ENCODE measurements at places on chromosomes 16 and 17. TPM values are rescaled to one million over a fixed set of nuclear protein-coding genes. Genes with fewer than 3 reads are reported as not detected.

DNA sequence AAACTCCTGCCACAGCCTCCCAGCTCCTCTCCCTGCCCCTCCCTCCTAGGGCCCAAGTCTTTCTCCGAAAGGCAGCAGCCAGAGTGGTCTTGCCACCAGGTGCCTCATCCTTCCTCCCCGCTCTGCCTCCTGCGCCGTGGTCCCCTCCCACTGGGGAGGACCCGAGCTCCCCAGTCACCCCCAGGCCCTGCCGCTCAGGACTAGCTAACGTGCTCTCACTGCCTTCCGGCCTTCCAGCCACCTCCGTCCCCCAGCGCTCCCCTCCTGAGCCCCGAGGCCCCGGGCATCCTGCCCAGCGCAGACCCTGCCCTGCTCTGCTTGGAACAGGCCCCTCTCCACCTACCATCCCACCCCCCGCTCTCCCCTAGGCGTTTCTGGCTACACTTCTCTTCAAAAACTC, 19.4 kb upstream of the COL1A1 start:
- no peak for DNase-seq

DNA sequence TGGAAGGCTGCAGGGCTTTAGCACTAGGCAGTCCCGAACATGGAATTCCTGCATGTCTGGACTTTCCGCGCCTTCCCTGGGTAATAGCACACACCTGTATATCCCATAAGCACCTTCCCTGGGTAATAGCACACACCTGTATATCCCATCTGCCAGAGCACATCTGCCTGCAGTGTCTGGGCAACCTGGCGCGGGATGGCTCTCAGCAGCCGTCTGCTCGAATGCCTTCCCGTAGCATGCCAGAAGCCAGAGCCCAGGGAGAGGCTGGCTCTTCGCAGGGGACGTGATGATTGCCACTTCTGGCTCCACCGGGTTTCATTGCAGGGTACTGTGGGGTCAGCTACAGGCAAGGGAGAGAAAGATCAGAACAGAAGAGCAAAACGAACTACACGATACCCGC, 21.3 kb downstream of the MBTPS1 start:
- no peak for DNase-seq

- no peak for DNase-seq
These were observed 3.5 kb downstream of the MYO15B start for GRCh38 chr17:75590849-75591721.

GRCh38 chr17:55681342-55681700, 41.3 kb downstream of the TMEM100 start:
- DNase-seq, result no peak

DNA sequence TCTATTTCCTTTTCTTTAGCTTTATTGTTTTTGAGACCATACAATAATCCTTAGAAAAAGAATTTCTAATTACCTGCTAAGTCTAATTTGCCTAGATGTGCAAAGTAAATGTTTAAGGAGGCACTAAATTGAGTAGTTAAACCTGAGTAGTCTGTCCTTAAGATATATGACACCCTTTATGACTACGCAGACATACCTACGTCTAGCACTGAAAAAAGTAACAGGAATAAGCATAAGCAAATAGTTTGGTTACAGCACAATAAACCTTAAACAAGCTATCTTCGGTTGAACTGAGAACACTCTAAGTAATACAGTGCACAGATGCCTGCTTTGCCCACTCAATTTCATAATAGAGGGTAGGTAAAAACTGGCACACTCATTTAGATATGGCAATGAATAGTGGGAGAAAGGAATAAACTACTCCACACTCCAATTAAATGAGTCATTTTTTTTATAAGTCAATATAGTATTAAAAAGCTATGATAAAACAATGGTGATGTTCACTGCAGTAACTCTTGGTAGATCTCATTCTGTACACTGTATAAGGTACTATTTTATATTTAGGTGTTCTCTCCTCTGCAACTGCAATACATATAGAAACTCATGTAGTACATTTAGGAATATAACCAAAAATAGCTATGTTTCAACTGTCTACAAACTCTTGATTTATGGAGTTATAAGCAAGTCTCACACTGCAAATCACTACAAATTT, 19.7 kb upstream of the INTS2 start:
- no peak for DNase-seq

GRCh38 chr17:82519971-82520903, 705 bp downstream of the FOXK2 start:
- peak; percentile 47 for DNase-seq

DNA sequence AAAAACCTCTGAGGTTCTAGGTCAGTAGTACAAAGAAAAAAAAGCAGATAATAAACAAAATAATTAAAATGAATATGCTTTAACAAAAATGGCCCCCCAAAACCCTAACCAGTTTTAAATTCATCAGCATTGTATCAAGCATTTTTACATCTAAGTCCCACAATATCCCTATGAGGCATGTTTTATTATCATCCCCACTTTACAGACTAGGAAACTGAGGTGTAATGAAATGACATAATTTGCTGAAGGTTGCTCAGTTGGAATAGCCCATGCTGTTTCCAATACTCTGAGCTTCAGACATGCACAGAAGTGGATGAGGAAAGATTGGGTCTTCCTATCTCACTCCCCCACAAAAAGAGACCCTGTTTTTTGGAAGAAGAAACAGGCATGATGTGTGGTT, 88.3 kb downstream of the SNX11 start:
- DNase-seq, result no peak

DNA sequence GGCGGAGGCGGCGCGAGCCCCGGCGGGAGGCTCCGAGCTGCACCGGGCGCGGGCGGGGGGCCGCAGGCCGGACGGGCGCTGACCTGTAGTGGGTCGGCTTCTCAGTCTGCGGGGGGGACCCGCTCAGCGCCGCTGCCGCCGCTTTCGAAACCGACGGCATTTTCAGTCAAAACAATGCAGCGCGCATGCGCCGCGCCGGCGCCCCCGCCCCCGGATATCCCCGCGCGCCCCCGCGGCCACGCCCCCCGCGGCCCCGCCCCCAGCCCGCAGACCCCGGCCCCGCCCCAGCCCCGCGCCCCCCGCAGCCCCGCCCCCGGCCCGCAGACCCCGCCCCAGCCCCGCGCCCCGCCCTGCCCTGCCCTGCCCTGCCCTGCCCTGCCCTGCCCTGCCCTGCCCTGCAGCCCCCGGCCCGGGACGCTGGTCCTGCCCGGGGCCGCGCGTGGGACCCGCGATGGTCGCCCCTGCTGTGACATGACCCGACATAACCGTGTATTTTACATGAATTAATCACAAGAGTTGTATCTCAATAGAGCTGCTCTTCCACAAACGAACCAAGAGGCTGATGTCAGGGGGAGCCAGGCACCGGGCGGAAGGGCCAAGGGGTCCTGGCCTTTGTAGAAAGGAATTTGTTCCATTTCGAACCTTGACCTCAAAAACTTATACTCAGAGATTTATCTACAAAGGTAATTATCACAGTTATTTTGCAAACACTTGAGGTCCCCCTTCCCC, at the start of gene UNKL:
UNKL (minus strand) TSS at position 173 of the 729 bp plus-strand sequence; CDS start at position 160, 13 bp downstream.
- peak; percentile 72 for DNase-seq

- no peak for DNase-seq
These were observed 35.2 kb downstream of the SRL start for GRCh38 chr16:4206680-4207079.

DNA sequence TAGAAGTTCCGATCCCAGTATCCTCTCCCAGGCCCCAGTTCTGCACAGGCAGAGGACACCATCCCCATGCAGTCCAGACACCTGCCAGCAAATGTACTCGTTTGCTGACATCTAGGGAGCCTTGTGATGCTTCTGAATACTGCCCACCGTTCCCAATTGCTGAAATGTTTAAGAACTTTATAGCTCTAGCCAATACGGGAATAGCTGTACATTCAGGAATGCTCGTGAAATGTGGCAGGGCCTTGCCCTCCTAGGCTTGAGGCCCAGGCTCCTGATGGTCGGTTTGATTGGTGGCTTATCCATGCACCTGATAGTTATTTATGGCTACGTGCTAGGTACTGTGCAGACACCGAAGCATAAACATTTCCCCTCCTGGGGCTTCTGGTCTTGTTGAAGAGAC, 255.5 kb downstream of the PRKCA start:
- no peak for DNase-seq

DNA sequence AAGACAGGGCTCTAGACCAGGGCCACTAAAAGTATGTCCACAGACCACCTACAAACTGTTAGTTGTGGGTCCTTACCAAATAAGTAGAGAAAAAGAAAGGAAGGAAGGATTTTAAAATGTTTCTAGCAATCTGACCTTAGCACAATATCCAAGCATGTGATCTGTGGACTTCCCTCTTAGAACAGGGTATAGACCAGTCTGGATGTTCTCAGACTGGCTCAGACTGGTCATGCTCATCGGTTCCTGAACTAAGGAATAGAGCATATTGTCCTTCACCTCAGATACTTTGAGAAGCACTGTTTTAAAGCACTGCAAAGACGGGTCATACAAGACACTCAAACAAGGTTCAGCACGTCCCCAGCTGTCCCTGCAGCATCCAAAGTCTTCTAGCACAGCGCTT, 25.8 kb downstream of the CUEDC1 start:
- no peak for DNase-seq

GRCh38 chr17:7439462-7440112, at the start of gene FGF11:
Gene FGF11 (plus strand): TSS chr17:7439512. CDS start chr17:7439621, 109 bp downstream.
- DNase-seq, result no peak

DNA sequence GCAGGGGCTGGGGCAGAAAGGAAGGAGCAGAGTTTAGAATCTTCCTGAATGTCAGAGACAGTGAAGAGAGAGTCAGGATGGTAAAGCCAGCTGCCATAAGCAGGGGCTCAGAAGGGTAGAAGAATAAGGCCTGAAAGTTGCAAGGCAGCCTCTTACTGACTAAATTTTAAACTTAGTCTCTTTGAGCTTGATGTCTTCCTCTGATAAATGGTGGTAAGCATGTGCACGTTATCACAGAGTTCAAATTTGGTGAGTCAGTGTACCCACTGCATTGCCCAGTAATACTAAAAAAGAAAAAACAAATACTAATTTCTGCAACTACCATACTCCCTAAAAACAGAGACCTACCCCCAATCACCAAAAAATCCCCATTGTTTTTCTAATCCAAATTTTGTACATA, 45.2 kb downstream of the SIAH1 start:
- no peak for DNase-seq

DNA sequence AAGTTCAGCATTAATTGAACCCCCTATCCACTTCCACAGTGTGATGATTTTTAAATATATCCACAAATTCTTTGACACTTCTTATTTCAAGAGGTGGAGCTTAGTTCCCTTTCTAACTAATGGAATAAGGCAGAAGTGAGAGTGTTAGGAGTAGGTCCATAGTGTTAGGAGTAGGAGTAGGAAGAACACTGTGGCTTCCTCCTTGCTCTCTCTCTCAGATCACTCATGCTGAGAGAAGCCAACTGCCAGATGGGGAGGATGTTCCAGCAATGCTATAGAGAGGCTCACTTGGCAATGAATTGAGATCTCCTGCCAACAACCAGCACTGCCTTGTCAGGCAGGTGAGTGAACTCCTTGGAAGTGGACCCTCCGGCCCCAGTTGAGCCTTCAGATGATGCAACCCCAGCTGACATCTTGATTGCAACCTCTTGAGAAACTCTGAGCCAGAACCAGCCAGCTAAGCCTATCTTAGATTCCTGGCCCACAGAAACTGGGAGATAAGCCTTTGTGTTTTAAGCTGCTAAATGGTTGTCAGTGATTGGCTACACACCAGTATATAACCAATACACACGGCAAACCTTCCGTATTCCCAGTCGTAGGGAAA, 44.3 kb downstream of the SPECC1 start:
- DNase-seq, result no peak

- DNase-seq, result no peak
These were observed 81.8 kb downstream of the AKAP1 start for GRCh38 chr17:57166803-57167202.

- peak; percentile 71 for DNase-seq
These were observed 879 bp downstream of the SOCS1 start for GRCh38 chr16:11254913-11255736.

DNA sequence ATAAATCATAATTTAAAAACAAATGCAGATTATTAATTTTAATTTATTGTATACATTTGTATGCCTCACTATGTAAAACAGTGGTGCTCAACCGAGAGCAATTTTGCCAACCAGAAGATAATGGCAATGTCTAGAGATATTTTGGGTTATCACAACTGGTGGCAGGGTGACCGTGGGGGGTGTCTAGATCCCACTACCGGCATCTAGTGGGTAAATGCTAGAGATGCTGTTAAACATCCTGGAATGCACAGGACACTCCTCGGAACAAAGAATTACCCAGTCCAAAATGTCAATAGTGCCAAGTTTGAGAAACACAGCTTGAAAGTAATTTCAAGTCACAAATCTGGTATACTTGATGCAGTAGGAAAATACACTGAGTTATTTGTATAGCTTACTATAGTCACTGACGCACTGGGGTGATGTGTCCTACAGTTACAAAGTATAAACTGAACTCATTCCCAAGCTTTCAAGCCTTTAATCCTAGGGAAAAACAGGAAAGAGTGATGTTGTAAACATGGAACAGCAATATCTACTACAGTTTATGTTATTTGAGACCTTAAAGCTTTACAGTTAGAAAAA, 133.5 kb downstream of the BRIP1 start:
- no peak for DNase-seq

DNA sequence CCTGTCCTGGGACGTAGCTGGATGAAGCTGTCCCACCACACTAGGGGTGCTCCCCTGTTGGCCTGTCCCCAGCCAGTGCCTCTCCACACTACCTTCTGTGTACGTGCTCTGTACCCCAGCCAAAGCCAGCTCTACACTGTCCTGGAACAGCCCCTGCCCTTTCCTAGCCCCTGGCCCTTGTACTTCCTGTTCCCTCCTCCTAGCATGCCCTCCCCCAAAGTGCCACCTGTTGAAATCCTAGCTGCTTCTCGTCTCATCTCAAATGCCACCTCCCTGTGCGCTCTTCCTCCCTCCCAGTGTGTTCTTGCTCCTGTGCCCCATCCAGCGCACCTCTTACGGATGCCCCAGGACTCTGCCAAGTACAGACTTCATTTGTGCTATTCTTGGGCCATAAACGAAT, 33.5 kb downstream of the IRX3 start:
- DNase-seq, result no peak

- DNase-seq, result no peak
These were observed 214.0 kb downstream of the LGALS9B start for GRCh38 chr17:20253323-20253722.

Gene C17orf107
- total RNA-seq, result 0.68 TPM

Gene MT3
- not detected for total RNA-seq

Gene LPCAT2
- 23.9 TPM for total RNA-seq

Gene CDH13
- total RNA-seq, result 210 TPM

Gene WFIKKN1
- 0.17 TPM for total RNA-seq

Gene KRTAP4-1
- not detected for total RNA-seq

Gene GINS2
- 8.6 TPM for total RNA-seq

Gene PDILT
- not detected for total RNA-seq

Gene C16orf86
- 3.7 TPM for total RNA-seq

Measured in dermis blood vessel endothelial cell (primary cell).